ENCODE measurements at places on chromosomes 2 and 18. TPM values are rescaled to one million over a fixed set of nuclear protein-coding genes. Genes with fewer than 3 reads are reported as not detected.

The GAL3ST2 gene
- total RNA-seq: 0.36 TPM

The CERKL gene
- 0.17 TPM for total RNA-seq

The CCDC141 gene
- not detected for total RNA-seq

The OR6B3 gene
- total RNA-seq: not detected

The COL6A3 gene
- total RNA-seq: 0.09 TPM

The PRSS56 gene
- 0.27 TPM for total RNA-seq

The FAM228A gene
- total RNA-seq: not detected

The DSG1 gene
- total RNA-seq: not detected

The COL4A3 gene
- total RNA-seq: 1.1 TPM

The MOGAT1 gene
- not detected for total RNA-seq

The LYPD6 gene
- total RNA-seq: 0.07 TPM

The NRP2 gene
- total RNA-seq: 130 TPM

The ZSWIM2 gene
- not detected for total RNA-seq

The FSHR gene
- total RNA-seq: 0.07 TPM

The NHEJ1 gene
- total RNA-seq: 18.3 TPM

The PARD3B gene
- total RNA-seq: 0.72 TPM

The OXER1 gene
- total RNA-seq: not detected

The SKOR2 gene
- total RNA-seq: not detected

The BZW1 gene
- total RNA-seq: 413 TPM

The PSMA8 gene
- not detected for total RNA-seq

The GREB1L gene
- 0.95 TPM for total RNA-seq

The SLC35F5 gene
- 46.7 TPM for total RNA-seq

The AKAIN1 gene
- not detected for total RNA-seq

The STPG4 gene
- 0.10 TPM for total RNA-seq

The PCARE gene
- total RNA-seq: not detected

The LDLRAD4 gene
- total RNA-seq: 1.3 TPM

The OSR1 gene
- 5.1 TPM for total RNA-seq

The ADNP2 gene
- total RNA-seq: 12.1 TPM

The ALPG gene
- total RNA-seq: 0.22 TPM

The IL1RL2 gene
- not detected for total RNA-seq

The HRH4 gene
- total RNA-seq: 0.02 TPM

The SPTBN1 gene
- 156 TPM for total RNA-seq

The CNTNAP5 gene
- total RNA-seq: not detected

The CPO gene
- not detected for total RNA-seq

The TEKT4 gene
- total RNA-seq: not detected

The CFAP65 gene
- 0.32 TPM for total RNA-seq

The DUSP19 gene
- total RNA-seq: 0.70 TPM

The POTEJ gene
- not detected for total RNA-seq

The RBM43 gene
- 3.8 TPM for total RNA-seq

The ALK gene
- not detected for total RNA-seq

The GKN2 gene
- total RNA-seq: 3.5 TPM

The REG3A gene
- total RNA-seq: not detected

The DLGAP1 gene
- not detected for total RNA-seq

The BOLL gene
- total RNA-seq: not detected

The CD207 gene
- total RNA-seq: not detected

The TUBB8B gene
- total RNA-seq: not detected

The PER2 gene
- total RNA-seq: 3.3 TPM

The IFIH1 gene
- total RNA-seq: 1.4 TPM

The RTP5 gene
- total RNA-seq: not detected
